ENCODE measurements at places on chromosomes 7 and 10. TPM values are rescaled to one million over a fixed set of nuclear protein-coding genes. Genes with fewer than 3 reads are reported as not detected.

DNA sequence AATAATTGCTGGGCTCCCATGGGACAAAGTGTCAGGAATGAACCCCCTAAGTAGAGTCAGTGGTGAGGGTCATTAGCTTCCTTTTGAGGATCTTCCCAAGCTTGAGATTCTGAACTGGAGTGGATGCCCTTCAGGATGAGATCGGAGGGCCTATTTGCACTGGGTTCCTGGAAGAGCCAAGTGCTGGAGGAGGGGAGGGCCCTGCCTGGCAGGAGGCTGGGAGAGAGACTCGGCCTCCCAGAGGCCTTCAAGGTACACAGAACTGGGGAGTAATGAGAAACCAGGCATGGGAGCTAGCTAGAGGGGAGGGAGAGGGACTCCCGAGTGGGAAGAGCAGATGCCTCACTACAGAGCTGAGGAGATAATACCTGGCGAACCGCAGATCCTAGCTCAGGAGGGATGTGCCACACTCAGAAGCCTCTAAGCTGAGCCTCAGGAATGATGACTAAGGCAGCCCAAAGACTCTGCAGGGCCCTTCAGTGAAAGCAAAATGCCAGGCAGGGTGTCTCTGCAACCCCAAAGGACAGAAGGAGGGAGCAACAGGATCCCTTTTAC is 9.4 kb downstream of the PDAP1 start:
- peak; percentile 13 for DNase-seq

GRCh38 chr10:22649390-22649841 is 65.0 kb downstream of the PIP4K2A start:
- DNase-seq, result no peak

GRCh38 chr7:25633426-25634036 is 405.2 kb upstream of the NPVF start:
- no peak for DNase-seq

DNA sequence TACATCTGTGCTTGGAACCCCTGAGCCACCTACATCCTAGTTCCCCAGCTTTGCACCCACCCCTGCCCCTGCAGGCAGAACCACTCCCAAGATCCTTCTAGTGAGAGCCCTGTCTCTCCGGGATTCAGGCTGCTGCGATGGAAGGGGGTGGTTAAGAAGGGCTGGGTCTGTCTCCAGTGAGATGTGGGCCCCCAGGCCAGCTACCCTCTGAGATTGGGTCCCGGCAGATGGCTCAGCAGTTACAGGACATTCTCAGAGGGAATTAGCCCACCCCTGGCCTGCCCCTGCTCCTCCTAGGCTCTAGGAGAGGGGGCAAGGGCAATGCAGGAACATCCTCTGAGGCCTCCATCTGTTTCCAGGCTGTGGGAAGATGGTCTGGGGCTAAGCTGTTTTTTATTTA is 27.7 kb downstream of the SLC29A3 start:
- no peak for DNase-seq

DNA sequence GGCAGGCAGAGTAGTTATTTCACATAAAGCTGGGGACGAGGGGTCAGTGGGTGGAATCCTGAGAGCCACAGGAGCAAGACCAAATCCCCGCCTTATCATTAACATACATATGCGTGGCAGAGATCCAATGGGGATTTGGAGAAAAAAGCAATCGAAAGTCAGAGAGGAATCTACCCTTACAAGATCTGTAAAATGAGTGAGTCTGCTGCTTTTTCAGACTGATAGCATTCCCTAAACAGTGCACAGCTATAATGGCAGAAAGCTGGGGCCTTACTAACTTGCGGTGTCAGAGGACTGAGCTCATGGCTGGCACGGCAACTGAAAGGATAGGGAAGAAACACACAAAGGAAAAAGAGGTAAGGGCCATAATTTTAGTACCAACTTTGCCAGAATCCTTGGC is 25.0 kb downstream of the GPR22 start:
- DNase-seq, result no peak

DNA sequence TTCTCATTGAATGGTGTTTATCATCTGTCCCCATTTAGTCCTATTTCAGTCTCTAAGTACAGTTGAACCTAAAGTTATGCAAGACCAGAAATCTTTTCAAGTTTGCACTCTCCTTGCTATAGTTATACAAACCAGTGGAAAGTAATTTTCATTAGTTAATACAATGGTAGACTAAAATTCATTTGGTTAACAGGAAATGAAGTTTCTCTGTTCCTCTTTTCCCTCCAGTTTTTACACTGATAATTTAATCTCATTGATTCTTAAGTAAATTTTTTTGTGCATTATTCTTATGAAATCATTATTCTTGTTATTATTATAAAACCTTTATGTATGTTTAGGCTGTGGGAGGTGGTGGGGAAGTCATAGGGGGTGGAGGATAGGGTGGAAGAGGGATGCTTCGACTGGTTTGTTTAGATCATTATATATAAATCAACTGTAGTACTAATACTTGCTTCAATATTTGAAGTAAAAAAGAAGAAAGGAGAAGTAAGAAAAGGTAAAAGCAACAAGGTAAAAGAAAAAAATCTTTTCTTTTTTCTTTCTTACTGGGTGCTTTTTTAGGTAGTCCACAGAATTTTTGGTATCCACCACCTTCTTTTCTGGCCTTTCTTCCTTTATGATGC is 104.1 kb downstream of the GPR85 start:
- no peak for DNase-seq

- DNase-seq, result no peak
Observed at GRCh38 chr7:129667116-129667515, 55.6 kb downstream of the NRF1 start.

MOGAT3 gene
- polyA plus RNA-seq, result not detected

CHST12 gene
- polyA plus RNA-seq, result 14.7 TPM

GRCh38 chr7:133571076-133571475 is 318.2 kb downstream of the EXOC4 start:
- DNase-seq, result no peak

DNA sequence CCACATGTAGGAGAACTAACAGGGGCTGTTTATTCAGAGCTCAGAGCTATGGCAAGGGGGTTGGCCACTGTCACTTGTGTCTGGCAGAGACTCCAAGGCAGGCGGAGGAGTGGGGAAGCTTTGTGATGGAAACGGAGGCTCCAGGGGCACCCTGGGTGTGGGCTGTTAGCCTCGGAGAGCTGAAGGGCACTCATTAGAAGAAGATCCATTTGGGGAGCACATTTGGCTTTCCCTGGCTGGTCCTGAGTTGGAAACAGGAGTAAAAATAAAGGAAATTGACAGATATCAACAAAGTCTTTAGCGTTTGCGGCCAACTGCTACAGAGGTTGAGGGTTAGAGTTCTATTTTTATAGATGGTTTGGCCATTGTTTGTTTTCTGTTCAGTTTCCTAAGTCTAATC is 288.3 kb upstream of the MKI67 start:
- no peak for DNase-seq

DNA sequence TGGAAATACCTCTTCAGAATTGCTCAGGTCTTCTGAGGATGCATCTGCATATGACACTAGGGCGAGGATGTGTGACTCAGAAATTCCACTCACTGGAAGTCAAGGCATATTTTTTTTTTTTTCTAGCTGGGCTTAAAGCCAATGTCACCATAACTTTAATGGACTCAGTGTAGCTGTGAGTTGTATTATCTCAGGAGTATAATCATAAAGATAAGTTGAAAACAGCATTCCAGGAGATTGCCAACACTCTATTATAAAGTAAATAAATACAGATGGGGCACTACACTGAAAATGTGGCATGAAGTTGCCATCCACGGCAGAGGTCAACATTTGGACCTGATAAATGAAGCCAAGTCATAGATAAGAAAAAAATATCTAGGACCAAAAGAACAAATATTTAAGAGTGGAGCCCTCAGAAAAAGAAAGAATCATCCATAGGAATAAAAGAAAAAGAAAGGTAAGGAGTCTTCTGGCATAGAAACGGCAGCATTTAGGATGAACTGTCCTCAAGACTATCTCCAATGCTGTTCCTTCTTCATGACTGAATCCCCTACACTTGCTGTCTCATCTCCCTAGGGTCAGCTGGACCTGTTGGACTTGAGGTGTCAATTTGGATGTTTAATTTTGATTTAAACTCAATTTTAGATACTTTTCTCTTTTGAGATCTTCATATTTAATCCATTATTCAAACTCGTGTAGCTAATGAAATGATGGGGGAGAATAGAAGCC is 72.9 kb upstream of the CAV2 start:
- peak; percentile 33 for DNase-seq

GRCh38 chr10:131663351-131663750 is 237.5 kb upstream of the PPP2R2D start:
- no peak for DNase-seq

- DNase-seq, result no peak
Observed at GRCh38 chr10:120989279-120989678, 138.1 kb downstream of the WDR11 start.

- DNase-seq, result no peak
Observed at GRCh38 chr10:93859049-93859655, 34.6 kb upstream of the SLC35G1 start.

GRCh38 chr7:101169838-101170551 is 4.6 kb upstream of the VGF start:
- DNase-seq, result peak; percentile 66

METTL2B gene
- polyA plus RNA-seq, result 9.1 TPM

All from heart left ventricle (tissue), 16 donors.